ENCODE measurements at places on chromosomes 1 and 21.
A peak's percentile ranks its signal among the peaks of the same experiment; 100 is the strongest.

- DNase-seq = no peak
Measured at GRCh38 chr21:28871388-28872010, 121.2 kb downstream of the LTN1 start.

DNA sequence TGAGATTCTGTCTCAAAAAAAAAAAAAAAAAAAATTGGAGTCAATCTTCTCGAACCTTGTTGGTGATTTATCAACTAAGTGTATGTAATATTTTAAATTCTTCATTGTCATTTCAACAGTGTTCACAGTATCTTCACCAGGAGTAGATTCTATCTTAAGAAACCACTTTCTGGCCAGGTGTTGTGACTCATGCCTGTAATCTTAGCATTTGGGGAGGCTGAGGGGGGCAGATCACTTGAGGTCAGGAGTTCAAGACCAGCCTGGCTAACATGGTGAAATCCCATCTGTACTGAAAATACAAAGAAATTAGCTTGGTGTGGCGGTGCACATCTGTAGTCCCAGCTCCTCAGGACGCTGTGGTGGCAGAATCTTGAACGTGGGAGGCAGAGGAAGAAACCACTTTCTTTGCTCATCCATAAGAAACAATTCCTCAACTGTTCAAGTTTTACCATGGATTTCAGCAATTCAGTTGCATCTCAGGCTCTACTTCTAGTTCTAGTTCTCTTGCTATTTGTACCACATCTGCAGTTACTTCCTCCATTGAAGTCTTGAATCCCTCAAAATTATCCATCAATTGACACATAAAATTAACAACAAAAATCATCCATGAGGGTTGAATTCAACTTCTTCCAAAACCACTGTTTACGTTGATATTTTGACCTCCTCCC is 30.4 kb upstream of the EYA3 start:
- no peak for DNase-seq

DNA sequence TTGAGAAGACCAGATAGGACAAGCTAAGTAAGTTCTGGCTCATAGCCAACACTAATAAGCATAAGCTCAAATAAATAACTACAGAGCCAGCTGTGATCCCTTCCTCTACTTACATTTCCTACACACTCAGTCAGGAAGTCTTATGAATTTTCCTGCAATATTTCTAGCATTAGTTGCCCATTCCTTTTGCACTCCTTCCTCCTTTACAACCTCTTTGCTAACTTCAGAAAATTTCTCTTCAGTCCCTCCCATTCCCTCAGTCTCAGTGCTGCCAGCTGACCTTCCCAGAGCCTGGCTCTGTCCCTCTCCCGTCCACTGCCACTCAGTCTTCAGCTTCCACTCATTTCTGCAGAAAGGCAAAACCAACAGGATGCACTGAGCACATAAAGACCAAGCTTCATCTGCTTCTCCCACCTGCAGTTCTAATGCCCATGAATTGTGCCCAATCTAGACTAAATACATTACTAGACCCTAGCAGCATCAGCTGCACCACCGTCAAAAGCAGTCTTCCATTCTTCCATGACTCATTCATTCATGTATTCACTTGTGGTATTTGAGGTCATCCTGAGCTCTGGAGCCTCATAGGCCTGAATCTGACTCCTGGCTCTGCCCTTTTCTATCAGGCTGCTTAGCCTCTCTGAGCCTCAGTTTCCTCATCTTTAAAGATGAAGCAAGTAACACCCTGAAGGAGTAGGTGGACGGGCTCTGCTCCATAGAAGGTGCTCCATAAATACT is 54.6 kb upstream of the SIPA1L2 start:
- DNase-seq = no peak

DNA sequence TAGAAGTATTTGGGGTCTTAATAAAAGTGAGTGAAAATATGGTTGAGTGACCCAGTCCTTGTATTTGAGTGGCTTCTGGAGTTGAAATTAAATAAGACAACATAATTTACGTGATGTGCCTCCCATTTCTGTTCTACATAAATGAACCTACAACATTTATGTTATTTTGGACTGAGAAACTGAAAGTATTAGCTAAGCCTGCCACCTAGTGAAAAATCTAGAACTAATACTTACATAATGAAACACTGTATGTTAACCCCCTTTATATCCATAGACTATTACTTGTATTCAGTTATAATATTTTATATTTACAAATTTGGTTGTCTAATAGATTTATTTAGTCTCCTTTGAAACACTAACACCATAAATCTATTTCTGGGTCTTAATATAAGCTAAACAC is 298.9 kb downstream of the KCNT2 start:
- no peak for DNase-seq

- peak; percentile 57 for DNase-seq
Measured at GRCh38 chr1:192580351-192580962, 4.9 kb downstream of the RGS1 start.

GRCh38 chr1:162248854-162249535 is 127.7 kb downstream of the SPATA46 start:
- DNase-seq = no peak

DNA sequence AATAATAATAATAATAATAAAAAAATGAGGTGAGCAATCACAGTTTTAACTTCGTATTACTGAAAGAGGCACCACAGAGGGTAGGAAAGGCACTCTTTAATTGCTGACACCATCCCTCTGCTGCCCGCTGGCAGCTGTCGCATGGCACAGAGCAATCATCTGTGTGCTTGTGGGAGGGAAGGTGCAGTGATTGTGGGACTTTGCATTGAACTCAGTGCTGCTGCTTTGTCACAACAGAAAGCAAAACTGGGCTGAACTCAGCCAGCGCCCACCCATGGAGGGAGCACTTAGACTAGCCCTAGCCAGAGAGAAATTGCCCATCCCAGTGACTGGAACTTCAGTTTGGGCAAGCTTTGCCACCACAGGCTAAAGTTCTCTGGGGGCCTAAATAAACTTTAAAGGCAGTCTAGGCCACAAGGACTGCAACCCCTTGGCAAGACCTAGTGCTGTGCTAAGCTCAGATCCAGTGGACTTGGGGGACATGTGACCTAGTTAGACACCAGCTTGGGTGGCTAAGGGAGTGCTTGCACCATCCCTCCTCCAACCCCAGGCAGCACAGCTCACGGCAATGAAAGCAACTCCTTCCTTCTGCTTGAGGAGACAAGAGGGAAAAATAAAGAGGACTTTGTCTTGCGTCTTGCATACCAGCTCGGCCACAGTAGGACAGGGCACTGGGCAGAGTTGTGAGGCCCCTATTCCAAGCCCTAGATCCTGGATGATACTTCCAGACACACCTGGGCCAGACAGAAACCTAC is 59.3 kb downstream of the WDR4 start:
- no peak for DNase-seq

GRCh38 chr21:31038376-31038775 is at the start of gene KRTAP19-8:
TSS of gene KRTAP19-8 (minus strand) at chr21:31038476. CDS start at chr21:31038443, 33 bp downstream.
- DNase-seq = no peak

DNA sequence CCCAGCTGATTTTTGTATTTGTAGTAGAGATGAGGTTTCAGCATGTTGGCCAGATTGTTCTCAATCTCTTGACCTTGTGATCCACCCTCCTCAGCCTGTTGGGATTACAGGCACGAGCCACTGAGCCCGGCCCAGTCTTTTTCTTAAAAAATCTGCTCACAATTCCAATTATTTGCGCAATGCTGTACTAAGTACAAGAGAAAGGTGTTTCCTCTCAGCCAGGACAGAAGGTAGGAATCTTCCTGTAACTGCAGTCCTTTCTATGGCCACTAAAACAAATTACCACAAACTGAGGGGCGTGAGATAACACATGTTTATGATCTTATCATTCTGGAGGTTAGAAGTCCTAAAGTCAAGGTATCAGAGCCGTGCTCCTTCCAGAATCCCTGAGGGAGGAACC is 6.9 kb upstream of the CBR3 start:
- DNase-seq = no peak

GRCh38 chr1:149915429-149916192 is 2.0 kb downstream of the SV2A start:
- no peak for DNase-seq

GRCh38 chr1:248710305-248710900 is 7.8 kb upstream of the OR14I1 start:
- peak; percentile 94 for DNase-seq

GRCh38 chr1:99282536-99282935 is 18.2 kb downstream of the PLPPR4 start:
- DNase-seq = no peak

DNA sequence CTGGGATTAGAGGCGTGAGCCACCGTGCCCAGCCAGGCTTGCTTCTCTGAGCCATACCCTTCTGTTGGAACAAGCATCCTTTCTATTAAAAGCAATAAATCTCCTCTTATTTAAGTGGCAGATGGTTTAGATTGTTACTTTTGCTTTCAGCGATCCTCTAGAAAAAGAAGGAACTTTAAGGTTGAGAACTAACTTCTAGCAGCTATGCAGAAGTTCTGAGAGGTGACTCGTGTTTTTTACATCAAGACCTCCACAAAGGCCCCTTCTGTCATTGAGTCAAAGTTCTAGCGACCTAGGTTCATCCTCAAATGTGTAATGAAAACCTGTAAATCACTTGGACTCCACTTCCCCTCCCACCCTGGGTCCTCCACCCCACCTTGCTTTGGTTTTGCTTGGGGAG is 30.8 kb downstream of the PLEKHO1 start:
- peak; percentile 30 for DNase-seq

GRCh38 chr1:155300553-155301329 is 497 bp downstream of the PKLR start:
- DNase-seq = no peak

DNA sequence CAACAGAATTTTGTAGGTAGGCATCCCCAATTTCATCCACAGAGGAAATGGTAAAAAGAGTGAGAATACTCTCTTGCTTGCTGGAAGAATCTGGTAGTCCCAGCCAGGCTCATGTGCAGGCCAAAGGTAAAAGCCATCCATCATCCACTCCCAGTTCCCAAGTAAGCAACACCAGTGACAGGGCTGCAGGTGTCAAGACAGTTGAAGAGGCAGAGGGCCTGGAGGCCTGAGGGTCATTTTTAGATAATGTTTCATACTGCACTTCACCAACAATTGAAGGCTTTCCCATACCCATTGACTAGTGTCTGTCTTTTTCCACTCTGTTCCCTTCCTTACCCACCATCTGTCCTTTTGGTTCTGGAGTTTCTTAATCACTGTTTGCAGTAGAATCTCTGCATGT is 141.7 kb upstream of the L1TD1 start:
- DNase-seq = no peak

DNA sequence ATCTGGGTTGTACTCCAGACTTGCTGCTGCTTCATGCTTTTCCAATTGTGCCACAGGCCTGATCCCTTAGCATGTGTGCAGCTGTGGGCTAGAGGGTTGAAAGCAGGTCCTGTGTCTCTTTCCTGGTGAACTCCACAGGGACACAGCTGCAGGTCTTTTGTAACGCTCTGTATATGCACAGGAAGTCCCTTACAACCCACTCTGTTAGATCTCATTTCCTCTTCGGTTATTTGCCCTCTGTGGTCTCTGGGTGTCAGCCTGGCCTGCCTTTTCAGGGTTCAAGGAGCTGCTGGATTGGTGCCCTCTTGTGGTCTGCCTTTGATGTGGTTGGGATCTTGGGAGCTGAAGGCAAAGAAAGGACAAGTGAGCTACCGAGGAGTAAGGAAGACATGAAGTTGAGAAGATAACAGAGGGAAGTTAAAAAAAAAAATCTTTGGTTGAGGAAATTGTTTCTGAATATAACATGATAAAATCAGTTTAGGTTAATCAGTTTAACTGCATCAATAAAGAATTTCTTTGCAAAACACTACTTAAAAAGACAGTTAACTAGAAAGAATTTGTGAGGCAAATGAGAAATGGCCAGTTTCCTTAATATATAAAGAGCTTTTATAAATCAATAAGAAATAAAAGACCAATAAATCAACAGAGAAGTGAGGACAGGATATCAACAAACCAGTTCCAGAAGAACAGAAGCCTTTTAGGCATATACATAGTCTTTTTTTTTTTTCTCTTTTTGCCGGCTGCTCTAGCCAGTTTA is 44.1 kb downstream of the UCK2 start:
- peak; percentile 92 for DNase-seq
